IPS-NIHi11 (cell line): ENCODE measurements at places on chromosomes 3 and 15.

DNA sequence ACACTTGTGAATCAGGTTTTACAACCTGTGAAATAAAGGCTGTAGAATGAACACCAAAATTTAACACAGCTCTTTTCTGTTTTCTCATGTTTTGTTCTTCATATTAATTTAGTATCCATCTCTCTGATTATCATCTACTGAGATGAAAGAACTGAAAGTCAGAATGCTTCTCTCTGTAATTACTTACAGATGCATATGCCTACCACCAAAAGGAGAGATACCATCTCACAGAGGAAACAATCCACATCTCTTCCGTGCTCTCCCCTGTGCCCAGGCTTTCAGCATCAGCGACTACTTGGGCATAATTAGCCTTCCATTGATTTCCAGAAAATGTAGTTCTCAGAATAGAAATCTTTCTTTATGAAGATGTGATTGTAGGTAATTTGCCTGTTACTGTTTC lies 741.4 kb downstream of the GRM7 start:
- no peak for DNase-seq

DNA sequence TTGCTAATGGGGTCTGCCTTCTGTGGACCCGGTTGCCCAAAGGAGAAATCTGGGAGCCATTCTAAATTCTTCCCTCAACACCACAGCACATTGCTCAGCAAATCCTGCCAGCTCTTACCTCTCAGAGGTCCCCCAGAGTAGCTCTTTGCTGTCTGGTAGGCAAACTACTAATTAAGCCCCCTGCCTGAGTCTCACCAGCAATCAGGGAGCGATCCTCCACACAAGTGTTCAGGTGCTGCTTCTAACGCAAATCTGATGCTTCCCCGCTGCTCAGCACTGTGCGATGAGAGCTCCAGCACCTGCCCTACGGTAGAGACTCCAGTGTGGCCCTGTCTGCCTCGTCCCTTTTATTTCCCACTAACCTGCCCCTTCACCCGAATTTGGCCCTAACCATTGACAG lies 60.5 kb downstream of the HCN4 start:
- DNase-seq, result no peak

GRCh38 chr15:40006646-40007045 lies 32.3 kb downstream of the SRP14 start:
- no peak for DNase-seq

DNA sequence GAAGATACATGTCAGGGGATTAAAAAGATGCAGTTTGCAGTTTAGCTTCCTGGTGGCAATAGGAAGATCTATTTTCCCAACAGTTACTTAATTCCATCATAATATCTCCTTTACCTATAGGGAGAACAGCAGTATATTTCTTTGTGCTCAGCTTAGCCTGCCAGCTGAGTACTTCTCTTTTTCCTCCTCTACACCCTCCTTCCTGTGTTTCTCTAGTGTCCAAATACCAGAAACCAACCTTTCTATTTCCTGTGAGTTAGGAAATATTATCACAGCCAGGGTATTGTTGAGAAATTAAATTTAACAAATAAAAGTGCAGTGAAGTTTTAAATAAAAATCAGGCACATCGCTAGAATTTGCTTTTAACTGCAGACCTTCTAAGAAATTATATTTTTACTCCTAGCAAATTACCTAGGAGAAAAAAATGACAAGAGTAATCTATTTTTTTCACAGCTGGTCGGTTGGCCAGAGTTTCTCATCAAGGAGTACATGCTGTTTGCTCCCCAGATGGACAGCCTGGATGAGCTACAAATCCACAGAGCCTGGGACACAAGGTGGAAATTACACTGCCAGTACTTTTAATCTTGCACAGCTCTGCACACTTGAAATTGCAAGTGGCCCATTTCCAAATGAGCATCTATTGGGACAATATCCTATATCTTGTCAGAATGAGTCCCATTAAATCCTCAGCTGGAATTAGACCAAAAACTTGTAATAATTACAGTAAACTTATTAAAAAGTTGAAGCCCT lies 185.2 kb upstream of the CFAP20DC start:
- DNase-seq, result no peak

- DNase-seq, result no peak
Observed at GRCh38 chr15:50304836-50305235, 39.3 kb upstream of the HDC start.

GRCh38 chr15:90151989-90152645 lies 49.0 kb upstream of the SEMA4B start:
- peak; percentile 82 for DNase-seq

DNA sequence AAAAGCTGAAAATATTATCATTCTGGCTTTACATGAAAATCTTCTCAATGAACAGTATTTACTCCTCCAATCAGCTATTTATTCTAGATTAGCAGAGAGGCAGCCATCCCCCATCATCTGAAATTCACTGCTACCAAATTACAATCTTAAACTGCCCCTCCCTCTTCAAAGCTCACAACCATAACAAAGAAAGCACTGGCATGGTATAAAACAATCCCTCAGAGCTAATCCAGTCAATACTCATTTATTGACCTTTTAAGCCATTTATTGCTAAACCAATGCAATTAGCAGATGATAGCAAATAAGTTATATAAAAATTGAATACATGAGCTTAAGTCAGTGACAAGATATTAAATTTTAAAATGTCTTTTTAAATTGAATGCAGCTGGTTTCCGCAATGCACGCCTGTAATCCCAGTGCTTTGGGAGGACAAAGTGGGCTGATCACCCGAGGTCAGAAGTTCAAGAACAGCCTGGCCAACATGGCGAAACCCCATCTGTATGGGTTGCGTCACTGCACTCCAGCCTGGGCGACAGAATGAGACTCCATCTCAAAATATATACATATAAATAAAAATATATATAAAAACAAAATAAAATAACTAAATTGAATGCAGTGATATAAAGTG lies 12.1 kb downstream of the SLC4A7 start:
- no peak for DNase-seq

DNA sequence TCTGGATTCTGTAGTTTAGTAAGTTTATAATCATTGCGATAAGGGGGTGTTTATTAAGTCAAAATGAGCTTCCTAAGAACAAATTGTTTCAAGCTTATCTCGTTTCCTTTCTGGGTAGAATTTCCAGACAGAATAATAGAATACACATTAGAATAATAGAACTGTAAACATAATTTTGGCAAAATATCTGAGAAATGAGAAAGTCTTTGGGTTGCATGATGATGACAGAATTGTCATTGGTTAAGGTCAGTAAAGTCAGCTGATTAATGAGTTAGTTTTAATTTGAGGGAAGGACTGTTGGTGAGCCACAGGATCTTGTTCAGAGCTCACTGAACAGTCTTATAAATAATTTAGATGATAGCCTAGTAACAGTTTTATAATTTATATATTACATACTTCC lies 10.2 kb downstream of the EIF2A start:
- DNase-seq, result no peak

DNA sequence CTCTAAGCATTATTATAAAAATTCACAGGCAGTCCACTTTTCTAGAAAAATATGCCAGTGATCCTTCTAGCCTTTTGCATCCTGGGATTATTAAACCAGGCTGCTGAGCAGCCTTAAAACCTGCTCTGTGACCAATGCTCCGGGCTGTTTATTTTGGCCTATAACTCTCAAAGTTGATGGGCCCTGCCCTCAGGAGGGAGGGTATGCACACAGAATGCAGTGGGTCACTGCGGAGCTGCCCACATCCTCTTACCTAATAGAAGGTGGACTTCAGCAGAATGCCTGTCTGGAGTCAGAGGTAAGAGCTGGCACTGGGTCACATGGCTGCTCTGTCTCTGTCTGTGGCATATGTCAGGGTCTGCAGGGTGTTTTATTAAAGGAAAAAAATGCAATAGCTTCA lies 26.0 kb downstream of the CPNE4 start:
- no peak for DNase-seq

- DNase-seq, result no peak
Observed at GRCh38 chr3:17505856-17506255, 236.6 kb downstream of the TBC1D5 start.
